ENCODE measurements at places on chromosomes 2 and 18.

DNA sequence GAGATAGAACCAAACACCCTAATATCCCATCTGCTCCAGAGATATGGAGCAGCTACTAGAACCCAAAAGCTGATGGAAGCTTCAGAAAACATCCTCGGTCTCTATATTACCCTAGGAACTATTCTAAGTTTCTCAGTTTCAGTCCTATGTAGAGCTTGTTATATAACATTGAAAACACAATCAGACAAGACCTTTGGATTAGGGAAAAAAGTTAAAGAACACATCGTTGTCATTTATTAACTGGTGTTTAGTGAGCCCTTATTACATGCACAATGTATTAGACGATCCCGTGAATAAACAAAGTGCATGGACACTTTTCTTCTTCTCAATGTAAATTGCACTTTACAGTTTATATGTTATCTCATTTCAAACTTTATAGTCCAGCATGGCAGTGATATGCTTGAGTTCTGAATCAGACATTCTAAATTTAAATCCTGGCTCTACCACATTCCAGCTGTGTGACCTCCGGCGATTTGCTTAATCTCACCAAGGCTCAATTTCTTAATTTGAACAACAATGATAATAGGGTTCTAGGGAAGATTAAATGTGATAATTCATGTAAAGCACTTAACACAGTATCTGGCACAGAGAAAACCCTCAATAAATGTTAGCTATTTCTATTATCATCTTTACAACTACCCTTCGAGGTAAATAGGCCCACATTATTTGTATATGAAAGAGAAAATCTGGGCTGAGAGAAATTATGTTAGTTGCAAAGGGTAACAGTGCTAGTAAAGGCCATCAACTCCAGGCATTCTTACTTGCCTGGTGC lies 83.6 kb upstream of the PIK3C3 start:
- DNase-seq, result no peak

DNA sequence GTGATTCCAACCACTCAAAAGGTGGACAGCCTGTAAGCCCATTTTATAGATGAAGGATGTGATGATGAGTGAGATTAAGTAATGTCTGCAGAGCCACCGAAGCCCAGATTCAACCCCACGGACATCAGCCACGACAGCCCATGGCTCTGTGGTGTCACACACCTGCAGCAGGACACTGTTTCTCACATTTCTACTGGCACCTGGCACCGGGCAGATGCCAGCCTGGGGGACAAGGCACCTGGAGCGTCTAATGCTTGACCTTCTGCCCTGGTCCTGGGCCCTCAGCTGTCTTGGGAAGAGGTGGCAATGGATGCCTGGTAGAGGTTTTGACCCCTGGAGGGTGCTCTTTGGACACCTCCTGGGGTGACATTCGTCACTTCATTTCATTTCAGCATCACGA lies 176.3 kb downstream of the ANAPC1 start:
- no peak for DNase-seq

- no peak for DNase-seq
These were observed 21.6 kb upstream of the OTX1 start for GRCh38 chr2:63029058-63029457.

GRCh38 chr18:63752636-63753035 lies 22.6 kb upstream of the SERPINB7 start:
- DNase-seq, result no peak

DNA sequence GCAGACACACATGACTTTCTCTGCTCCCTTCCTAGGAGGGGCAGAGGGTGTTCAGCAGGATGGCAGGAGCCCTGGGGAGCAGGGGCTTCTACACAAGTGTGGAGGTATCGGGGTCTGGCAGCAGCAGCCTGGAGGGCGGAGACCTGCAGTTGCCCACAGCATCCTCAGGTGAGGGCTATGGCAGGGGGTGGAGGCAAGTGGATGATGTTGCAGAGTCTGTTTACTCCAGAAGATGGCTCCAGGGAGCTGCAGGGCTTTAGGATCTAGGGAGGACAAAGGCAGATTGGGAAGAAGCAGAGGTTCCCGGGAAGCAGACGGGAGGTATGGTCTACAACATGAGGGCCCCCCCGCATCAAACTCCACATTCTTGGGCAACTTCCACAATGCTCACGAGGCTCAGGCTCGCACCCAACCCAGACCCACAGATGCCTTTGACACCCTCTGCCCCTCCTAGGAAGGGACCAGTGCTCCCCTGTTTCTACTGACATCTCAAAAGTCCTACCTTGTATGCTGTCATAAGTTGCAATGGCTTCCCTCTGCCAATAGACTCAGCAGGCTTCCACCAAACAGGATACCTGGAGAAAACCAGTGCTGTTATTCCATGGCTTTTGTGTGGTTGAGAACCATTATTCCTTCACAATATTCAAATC lies 12.0 kb upstream of the ATP6V1C2 start:
- DNase-seq, result no peak

DNA sequence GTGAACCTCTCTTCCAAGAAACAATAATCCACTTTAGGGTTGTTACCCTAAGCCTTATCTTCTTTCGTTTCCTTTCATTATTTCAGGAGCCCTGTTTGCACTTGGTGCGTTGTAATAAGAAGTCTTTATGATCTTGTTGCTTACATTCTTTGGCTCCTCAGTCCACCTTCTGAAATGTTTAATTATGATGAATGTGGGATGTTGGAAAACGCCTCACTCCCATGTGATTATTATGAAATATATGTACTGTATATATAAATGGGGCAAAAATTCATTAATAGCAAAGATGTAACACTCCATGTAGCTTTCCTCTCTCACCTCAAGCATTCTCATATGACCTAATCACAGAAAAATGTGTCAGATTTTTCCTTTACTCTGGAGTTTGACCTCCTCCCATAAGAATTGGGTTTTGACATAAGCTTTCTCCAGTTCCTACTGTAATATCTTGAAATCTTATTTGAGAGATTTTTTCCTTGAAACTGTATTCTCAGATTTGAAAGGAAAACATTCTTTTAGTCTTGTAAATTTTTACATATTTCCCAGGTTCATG lies 397.2 kb upstream of the FANCL start:
- DNase-seq, result no peak

DNA sequence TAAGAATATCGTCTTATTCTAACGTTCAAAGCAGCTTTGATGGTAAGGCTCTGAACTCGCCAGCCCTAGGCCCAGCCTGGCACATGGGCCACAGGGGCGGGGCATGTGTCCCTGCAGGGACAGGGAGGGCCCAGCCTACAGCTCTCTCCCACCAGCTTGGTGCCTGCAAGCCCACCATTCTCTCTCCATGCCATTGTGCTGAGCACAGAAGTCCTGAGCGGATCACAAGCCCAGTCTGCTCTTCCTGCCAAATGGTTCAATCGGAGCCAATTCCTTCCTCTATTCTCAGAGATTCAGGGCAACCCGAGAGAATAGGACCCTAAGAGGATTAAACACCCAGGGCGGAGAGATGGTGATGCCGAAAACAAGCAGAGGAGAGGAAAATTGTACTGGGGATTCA lies 50.3 kb upstream of the APCDD1 start:
- no peak for DNase-seq

DNA sequence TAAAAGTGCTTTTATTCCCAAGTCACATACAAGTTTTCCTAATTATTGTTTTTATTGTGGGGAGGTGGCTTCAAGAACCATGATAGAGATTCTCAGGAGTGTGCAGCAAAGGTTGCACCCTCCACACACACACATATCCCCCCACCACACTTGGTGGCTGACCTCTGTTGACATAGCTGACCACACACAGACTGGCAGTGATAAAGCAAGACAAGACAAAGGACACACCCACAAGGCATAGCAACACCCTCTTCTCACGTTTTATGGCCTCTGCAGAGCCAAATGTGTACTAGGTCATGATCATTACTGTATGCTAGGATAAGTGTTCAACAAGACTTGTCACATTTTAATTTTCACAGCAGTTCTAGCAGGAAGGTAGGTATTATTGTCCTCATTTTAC lies 143.0 kb upstream of the EPC2 start:
- DNase-seq, result no peak

DNA sequence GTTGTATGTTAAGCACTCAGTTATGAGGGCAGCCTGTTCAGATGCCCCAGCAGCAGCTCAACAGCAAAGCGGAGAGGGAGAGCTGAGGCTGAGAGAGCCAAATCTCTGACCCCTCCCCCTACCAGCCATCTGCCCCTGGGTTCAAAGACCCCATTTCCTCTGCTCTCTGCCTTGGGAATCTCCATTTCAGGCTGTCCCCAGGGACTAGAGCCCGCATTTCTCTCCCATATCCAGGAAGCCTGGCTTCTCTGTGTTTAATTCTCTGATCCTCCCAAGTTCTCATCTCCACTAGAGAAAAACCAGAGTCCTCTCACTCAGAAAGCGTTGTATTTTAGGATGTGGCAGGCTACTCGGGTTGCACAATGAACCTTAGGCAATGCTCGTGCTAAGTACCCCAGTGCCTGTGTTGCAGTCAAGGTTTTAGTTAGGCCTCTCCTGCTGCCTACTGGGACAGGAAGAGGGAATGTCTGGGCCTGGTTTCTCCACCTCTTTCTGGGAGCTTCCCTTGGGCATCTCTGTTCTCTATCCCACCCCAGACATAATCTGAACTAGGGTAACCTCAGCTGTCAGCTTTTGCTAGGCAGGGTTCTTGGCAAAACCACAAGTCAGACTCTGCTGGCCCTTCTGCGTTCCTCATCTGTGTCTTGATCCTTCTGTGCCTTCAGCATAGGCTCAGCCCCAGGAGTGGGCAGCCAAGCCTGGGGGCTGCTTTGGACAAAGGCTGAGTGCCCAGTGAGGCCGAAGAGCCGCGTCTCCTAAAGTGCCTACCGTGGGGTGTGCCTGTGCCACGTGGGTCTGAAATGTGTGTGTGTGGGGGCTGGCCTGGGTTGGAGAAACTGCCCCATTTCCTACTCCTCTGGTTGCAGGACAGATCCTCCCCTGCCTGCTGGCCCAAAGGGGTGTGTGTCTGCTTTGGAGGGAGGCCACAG lies 96.8 kb downstream of the STPG4 start:
- no peak for DNase-seq

GRCh38 chr2:64137567-64137966 lies 6.7 kb downstream of the PELI1 start:
- no peak for DNase-seq

GRCh38 chr2:214569419-214570035 lies 158.7 kb downstream of the VWC2L start:
- no peak for DNase-seq

GRCh38 chr2:99085421-99085820 lies 56.1 kb upstream of the C2orf15 start:
- no peak for DNase-seq

GRCh38 chr2:89849731-89850130 lies 1158.3 kb downstream of the RPIA start:
- DNase-seq, result no peak

DNA sequence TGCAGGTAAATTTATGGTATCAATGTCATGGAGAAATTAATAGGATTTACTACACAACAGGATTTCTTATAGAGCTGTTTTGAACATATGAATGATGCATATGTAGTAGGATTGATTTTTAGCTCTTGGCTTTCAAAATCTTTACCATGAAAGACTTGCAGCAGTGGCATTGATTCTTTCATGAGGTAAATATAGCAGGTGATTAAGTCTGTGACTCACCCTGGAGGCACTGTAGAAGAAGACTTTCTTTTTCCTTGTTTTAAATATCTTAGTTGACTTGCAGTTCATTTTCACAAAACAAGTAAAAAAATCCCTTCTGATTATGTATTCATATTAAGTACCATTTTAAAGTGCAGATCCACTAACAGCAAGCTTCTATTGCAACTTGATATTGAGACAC lies 463.0 kb downstream of the FBXO15 start:
- no peak for DNase-seq

DNA sequence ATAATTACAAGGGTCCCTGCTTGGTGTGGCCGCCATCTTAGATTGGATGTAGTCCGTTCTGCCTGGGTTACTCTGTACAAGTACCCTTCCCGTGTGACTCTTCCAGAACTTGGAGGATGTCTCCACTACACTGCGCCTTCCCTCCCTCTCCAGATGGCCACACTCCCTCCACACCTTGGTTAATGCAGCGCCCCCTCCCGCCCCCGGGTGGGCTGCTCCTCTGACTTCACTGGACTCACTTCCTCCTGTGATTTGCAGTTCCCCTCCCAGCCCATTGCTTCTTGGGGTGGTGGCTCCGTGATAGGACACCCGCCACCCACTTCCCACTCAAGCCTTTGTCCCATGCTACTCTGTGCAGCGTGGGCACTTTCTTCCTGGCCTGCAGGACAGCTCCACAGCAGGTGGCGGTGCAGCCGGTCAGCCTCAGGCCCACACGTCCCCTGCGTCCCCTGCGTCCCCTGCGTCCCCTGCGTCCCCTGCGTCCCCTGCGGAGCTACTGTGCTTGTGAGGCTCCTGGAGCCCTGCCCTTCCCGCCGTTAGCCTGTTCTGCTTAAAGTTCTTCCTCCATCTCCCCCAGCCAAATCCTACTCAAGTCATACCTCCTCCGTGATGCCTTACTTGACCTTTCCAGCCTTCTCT lies 130.5 kb upstream of the SIX3 start:
- no peak for DNase-seq

- no peak for DNase-seq
These were observed 1.0 kb upstream of the FAM178B start for GRCh38 chr2:96987301-96987909.

DNA sequence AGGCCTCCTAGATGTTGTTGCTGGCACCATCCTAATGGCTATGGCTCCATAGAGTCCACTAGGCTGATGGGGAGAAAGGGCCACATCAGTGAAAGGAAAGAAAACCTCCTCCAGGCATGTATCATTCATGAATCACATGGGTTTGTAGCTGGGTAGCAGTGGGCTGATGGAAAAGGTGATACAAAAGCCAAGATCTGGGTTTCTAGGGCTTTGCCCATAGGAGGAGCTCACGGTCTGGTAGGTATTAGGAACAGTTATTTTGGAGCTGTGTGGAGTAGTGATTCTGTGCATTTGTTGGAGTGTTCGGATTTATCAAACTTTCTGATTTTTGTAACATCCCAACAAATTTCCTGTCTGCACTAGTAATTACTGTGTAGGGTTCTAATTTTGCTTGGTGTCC lies 259.2 kb downstream of the SLC4A3 start:
- DNase-seq, result no peak

- no peak for DNase-seq
These were observed 39.8 kb downstream of the SLC66A2 start for GRCh38 chr18:79911344-79912270.

GRCh38 chr2:241500016-241500415 lies 8.4 kb downstream of the STK25 start:
- no peak for DNase-seq

DNA sequence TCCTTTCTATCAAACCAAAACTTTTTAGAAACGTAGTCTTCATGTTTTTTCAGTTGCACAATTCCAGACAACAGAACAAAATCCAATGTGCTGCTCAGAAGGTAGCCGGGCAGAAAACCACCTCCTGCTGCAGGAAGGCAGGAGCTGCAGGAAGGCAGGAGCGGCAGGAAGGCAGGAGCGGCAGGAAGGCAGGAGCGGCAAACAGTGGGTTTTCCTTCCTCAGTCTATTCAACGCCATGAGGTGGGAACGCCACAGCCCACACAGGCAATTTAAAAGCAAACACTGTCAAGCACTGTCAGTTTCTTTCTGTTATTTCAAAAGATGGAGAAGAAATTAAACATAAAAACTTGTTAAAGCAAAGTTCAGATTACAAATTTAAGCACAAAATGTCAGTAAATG lies 601.2 kb upstream of the SALL3 start:
- DNase-seq, result no peak

Measured in renal cortex interstitium (tissue), 15 donors.